ENCODE measurements at places on chromosomes 4 and X.

DNA sequence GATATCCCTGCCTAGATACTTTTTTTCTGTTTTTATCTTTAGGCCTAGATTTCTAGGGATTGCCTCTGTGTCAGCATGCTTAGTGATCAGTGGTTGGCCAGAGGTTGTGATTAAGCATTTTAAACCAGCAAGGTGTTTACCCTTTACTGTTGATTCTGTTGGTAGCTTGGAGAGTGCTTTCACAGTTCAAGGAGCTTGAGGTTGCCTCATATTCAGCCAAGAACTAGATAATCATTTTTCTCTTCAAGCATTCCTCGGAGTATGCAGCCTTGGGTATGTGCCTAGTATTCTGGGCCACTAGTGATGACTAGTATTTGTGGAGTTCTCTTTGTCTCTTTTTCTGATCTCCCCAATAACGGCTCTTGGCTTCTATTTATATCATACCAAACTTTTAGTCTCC lies 20.4 kb downstream of the APOOL start:
- DNase-seq = no peak

DNA sequence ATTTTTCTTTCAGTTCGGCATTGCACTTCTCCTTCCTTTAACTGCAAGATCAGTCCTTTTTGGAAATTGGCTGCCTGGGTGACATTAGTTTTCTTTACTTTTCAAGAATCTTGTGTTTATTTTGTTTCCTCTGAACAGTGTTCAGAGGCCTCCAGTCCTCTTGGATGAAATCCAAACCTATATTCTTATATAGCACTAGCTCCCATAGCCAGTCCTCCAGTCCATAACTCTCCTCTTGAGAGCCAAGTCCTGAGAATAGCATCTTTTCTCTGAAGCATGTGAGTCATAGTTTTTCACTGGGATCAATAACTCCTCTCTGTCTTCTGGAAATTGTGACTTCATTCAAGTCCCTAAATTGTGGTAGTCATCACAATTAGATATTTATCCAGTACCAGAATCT lies 357.5 kb downstream of the RAPGEF2 start:
- DNase-seq = no peak

DNA sequence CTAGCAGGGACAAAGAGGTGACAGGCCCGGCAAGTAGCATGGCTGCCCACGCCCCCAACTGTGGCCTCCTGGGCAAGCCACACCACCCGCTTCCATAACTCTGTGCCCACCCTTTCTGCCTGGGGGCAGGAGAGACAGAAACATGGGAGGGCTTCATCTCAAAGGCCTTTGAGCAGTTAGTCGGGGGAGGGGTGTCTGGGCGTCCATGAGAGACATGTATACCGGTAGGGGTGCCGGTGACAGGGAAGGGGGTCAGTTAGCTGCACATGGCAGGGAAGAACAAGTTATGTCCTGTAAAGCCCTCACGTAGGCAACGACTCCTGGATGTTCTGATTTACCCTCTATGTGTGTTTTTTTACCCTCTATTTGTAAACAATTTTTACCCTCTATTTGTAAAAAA lies 9.3 kb downstream of the PDZD4 start:
- no peak for DNase-seq

GRCh38 chr4:24328310-24328709 lies 256.0 kb downstream of the DHX15 start:
- DNase-seq = no peak

- no peak for DNase-seq
Measured at GRCh38 chr4:73446336-73446938, 10.4 kb downstream of the AFP start.

GRCh38 chr4:32427566-32427965 lies 1707.4 kb downstream of the PCDH7 start:
- no peak for DNase-seq

- DNase-seq = no peak
Measured at GRCh38 chrX:154730253-154730891, 20.5 kb downstream of the GAB3 start.

DNA sequence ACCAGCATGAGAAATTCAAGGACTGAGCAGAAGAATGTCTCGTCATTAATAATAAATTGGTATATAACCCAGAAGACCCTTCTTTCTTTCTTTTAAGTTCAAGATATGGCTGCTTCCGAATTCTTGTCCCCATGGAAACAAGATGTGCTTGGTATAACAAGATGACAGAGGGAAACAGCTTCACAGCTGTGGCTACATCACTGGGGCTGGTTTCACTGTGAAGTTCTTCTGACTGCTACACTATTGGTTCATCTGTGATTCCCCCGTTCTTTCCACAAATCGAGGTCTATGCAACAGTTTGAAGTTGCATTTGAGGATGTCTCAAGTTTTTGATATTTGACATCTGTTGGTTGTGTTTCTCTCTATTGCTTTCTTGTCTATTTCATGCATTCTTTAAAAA lies 12.3 kb upstream of the DTHD1 start:
- no peak for DNase-seq

GRCh38 chrX:39167791-39168190 lies 366.5 kb downstream of the MID1IP1 start:
- no peak for DNase-seq

Data from activated CD4-positive, CD25-positive, alpha-beta regulatory T cell treated with anti-CD3 and anti-CD28 coated beads, Interleukin-2, amount 50 U/mL, for 72 hours (primary cell).